Glomerular endothelial cell (primary cell): ENCODE measurements at places on chromosomes 7 and 10. TPM values are rescaled to one million over a fixed set of nuclear protein-coding genes. Genes with fewer than 3 reads are reported as not detected.

SH3PXD2A gene
- total RNA-seq, result 21.7 and 24.9 TPM in 2 replicates

TRIM74 gene
- total RNA-seq, result 0.76 TPM in 1 of 2 replicates, not detected in the other

POLR3A gene
- total RNA-seq, result 18.2 and 18.3 TPM in 2 replicates

FLNC gene
- total RNA-seq, result 131 and 170 TPM in 2 replicates

DNA sequence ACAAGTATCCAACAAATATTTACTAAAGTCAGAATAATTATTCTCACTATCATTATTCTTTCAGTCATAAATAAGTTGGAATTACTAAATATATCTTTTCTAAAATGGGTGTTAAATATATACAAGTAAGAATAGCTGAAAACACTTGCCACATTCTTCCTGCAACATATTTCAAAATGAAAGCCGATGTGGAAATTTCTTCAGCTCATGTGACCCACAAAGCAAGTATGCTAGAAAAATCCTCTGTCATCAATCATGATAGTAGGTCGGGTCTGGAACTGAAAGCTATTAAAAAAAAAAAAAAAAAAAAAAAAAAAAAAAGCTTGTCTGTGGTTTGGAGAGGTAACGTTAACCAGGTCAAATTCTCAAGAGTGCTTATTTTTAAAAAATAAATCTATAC lies 344.7 kb downstream of the NEBL start:
- DNase-seq, result no peak

- no peak for DNase-seq
These were observed 31.4 kb upstream of the PDCD4 start for GRCh38 chr10:110840225-110840922.

GRCh38 chr7:148445260-148446044 lies 145.1 kb upstream of the C7orf33 start:
- DNase-seq, result no peak

DNA sequence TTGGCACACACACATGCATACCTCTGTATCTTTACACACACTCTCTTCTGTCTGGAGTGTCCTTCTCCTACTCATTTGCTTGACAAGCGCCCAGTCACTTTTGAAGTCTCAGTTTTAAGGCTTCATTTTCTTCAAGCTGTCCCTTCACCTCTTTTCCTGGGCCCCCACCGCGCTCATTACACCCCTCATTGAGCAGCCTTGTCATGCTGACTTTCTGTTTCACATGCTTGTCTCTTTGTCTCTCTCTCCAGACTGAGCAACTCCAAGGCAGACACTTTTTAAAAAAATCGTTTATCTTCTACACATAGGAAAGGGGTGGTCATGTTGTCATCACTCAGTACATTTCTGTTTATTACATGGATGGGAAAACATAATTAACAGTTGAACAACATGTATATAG lies 225.2 kb upstream of the FZD1 start:
- no peak for DNase-seq
